ENCODE measurements at places on chromosomes 11 and 22. TPM values are rescaled to one million over a fixed set of nuclear protein-coding genes. Genes with fewer than 3 reads are reported as not detected.

The MMP7 gene
- not detected for total RNA-seq

The SYT12 gene
- 0.44 TPM for total RNA-seq

The CCDC88B gene
- 6.0 TPM for total RNA-seq

The OR4D9 gene
- not detected for total RNA-seq

The OR8A1 gene
- total RNA-seq, result not detected

The MUC2 gene
- total RNA-seq, result 0.02 TPM

The LRRC32 gene
- not detected for total RNA-seq

The GPR152 gene
- not detected for total RNA-seq

The NELL1 gene
- not detected for total RNA-seq

The OR52E2 gene
- not detected for total RNA-seq

The ZC3H12C gene
- 30.9 TPM for total RNA-seq

The TEAD1 gene
- total RNA-seq, result 123 TPM

The CBX6 gene
- total RNA-seq, result 22.9 TPM

The PRRG4 gene
- total RNA-seq, result 1.2 TPM

The SCGB1D2 gene
- not detected for total RNA-seq

The PHETA2 gene
- 0.27 TPM for total RNA-seq

The GLB1L3 gene
- total RNA-seq, result not detected

Data from MCF 10A (cell line).